Liver (tissue), 10 donors: ENCODE measurements at places on chromosomes 7 and 10.

DNA sequence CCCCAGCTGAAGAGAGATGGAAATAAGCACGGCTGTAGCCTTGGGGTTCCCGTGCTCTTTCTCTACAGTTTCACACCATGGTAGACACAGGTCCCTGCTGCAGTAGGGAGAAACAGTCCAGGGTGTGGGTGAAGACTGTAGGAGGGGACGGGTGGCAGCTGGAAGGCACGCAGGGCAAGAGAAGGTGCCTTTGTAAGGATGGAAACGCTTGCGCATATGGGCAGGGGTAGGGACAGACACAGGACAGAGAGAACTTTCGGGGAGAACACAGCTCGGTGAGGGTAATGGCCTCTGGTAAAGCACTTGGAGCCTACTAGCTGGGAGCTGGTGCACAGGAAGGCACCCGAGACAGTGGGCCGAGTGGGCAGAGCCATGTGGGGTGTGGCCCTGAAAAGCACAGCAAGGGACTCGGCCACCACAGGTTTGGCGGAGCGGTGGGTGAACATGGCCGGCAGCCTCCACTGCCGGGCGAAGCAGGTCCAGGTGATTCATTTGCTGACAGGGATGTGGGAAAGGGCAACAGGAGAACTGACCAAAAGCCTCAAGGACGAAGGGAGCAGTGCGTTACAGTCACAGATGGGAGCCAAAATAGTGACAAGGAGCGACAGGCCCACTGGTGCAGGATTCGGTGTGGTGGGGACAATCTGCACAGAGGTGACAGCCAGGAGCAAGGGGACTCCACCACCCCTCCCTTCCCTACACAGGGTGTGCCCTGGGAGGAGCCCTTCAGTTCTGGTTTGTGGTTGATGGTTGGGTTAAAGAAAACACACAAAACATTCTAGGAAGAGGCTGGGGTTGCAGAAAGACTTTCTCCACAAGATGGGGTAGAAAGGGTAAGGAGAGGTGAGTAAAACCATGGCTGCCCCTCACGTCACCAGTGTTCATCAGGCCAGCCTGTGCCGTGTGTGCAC lies 97.1 kb downstream of the VOPP1 start:
- DNase-seq, result no peak

GRCh38 chr10:119542988-119543813 lies 682 bp upstream of the RGS10 start:
- DNase-seq, result peak; percentile 62

- no peak for DNase-seq
Observed at GRCh38 chr10:68046642-68047041, 28.4 kb downstream of the HERC4 start.

GRCh38 chr10:59319854-59320253 lies 42.5 kb downstream of the FAM13C start:
- DNase-seq, result no peak

GRCh38 chr10:24113901-24114300 lies 95.0 kb upstream of the KIAA1217 start:
- no peak for DNase-seq

DNA sequence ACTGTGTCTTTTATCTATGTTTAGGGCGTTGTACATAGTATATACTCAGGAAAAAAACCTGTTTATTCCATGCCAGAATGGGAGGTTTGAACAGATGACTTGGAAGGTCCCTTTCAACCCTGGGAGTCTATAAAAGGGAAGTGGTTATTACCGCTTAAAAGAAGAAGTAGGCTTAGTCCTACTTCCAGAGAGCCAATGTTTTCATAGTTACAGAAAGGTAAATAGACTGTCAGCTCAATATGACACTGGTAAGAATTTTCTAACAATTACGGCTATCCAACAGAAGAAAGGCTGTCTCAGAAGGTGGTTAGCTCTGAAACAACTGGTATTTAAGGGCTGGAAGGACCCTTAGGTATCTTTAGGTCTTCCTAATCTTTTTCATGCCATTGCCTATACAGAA lies 1.1 kb upstream of the TFAM start:
- DNase-seq, result no peak

GRCh38 chr10:45673074-45673648 lies 589 bp upstream of the ZFAND4 start:
- DNase-seq, result no peak

DNA sequence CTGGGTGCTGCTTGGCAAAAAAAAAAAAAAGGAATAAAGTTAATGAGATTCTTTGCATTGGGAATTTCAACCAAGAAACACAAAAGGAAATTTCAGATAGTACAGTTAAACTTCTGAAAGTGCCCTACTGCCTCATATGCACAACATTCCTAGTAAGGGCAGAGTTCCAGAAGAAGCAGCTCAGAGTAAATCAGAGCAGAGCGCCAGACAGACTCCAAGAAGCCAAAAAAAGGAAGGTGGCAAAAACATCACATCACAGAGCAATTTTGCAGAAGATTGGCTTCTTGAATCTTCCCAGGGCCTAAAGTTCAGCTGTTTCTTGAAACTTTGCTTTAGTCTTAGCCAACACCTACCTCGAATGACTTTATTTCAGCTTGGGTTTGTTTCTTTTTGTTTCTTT lies 544.1 kb downstream of the XPNPEP1 start:
- no peak for DNase-seq

DNA sequence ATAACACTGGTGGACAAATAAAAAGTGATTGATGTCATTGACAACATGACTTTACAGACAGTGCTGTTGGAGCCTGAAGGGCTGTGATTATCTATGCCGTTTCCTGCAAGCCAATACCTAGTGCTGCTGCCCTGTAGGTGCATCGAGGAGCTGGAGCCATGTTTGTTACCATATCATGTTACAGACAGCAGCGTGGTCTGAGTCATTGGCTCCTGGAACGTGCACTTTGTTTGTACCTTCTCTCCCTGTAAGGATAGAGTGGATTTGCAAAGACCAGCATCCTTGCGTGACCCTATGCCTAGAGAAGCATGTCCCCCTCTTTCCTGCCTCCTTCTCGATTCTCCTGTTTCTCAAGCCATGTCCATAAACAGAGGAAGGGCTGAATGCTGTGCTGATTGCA lies 597.2 kb downstream of the TYW1 start:
- no peak for DNase-seq

DNA sequence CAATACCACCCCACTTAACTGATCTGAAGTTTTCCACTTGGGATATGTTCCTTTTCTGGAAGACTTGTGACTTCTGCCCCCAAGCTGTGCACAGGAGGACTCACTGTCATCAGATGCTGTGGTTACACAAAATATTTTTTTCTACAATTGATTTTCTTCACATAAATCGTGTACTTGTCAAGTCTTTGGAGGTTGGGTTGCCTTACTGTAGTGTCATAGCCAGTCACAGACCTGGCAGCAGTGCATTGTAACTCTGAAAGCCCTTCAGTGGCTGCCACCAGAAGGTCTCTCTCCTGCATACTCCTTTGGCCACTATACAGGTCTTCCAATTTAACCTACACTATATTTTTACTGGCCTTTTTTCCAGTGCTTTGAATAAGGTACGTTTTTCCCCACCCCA lies 73.2 kb downstream of the SDK1 start:
- DNase-seq, result no peak

DNA sequence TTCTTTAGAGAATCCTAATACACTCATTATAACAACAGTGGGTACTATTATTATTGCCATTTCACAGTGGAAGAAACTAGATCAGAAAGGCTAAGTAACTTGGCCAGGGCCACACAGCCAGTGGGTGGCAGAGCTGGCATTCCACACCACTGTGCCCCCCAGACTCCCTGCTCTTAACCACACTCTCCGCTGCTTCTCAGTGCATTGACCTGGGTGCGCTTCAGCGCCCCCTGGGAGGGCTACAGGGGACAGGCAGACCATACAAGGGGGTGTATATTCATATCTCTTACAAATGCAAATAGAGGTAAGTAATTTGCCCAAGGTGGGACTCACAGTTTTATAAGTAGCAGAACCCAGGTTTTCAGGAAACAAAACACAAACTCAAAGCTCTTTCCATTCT lies 77.0 kb upstream of the NMT2 start:
- no peak for DNase-seq

DNA sequence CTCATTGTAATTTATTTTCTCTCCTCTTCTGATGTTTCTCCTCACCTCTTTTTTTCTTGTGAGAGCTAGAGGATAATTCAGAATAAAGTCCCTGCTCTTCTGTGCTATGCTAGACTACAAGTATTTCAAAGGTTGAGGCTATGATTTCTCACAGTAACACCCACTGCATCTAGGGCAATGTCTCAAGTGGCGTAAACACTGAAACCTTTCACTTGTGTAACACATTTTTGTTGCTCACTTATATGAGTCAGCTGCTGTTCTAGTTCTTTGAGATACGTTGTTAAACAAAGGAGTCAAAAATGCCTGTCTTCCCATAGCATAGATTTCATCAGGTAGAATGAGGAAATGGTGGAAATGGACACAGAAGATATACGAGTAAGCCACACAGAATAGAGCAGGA lies 305.1 kb upstream of the PITRM1 start:
- DNase-seq, result no peak

DNA sequence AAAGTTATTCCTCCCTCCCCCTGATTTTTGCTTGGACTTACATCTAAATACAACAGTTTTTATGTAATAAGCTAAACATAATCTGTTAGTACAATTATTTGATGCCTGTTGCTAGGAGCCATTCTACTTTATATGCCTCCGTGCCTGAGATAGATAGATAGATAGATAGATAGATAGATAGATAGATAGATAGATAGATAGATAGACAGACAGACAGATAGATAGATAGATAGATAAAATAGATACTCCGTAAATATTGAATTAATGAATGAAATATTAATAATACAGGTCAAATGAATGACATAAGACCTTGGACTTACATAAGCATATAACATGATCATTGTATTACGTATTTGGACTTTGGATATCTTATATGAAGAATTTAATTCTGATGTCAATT lies 23.0 kb downstream of the NET1 start:
- no peak for DNase-seq
